ENCODE measurements at places on chromosomes 6 and 20.

DNA sequence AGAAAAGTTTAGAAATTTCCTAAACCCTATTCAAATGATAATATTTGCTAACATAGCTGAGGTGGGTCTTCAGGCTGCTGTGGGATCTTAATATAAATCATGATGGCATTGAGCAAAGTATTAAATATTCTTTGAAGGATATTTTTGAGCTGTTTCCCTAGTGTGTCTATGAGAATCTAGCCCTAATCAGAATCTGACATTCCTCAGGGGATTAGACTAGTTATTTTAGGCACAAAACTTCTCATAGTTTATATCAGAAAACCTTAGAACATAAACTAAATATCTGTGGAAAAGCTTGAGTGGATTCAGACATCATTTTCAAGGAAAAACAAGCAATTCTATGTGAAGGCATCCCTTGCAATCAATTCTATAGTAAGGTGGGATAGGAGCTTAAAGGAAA lies 594.5 kb downstream of the RFPL4B start:
- DNase-seq, result no peak

- DNase-seq, result no peak
Measured at GRCh38 chr6:159916752-159917151, 26.0 kb downstream of the MAS1 start.

GRCh38 chr20:18712882-18713281 lies 100.7 kb upstream of the SCP2D1 start:
- no peak for DNase-seq

- no peak for DNase-seq
Measured at GRCh38 chr6:130486417-130486816, 120.6 kb downstream of the TMEM200A start.
